ENCODE measurements at places on chromosomes 4 and X.

DNA sequence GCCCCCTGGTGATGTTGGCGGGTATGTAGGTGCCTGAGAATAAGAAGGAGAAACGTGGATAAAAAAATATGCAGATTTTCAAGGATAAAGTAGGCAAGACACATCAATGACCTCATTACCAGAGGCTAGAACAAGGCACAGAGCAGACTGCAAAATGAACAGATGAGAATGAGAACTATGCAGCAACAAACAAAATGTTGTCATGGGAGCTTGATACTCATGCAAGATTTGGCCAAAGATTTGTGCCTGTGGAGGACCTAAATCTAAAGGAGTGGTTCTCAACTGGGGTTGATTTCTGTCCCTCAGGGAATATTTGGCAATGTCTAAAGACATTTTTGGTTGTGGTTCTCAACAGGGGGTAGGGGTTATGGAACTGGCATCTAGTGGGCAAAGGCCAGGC is 177.3 kb downstream of the FRMPD4 start:
- DNase-seq = no peak

DNA sequence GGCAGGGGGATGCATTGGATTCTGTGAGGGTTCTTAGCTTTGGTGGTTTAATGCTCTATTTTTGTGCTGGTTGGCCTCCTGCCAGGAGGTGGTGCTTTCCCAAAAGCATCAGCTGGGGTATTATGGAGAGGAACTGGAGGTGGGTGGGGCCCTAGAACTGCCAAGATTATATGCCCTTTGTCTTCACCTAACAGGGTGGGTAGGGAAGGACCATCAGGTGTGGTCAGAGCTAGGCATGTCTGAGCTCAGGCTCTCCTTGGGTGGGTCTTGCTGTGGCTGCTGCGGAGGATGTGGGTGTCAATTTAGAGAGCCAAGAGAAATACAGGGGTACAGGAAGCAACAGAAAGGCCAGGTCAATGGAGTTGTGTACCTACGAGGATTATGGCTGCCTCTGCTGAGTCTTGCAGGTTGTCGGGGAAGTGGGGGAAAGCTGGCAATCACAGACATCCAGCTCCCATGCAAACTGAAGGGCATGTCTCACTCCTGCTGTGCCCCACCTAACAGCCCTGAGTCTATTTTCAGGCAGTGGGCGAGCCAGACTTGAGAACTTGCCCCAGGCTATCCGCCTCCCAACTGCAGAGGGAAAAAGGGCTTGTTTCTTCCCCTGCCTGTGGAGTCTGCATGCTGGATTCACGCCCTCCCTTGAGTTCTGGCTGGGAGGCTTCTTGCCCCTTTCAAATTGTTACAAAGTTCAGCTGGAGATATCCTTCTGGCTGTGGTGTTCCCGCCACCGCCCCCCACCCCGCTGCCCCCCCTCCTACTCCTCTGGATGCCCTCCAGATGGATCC is 212.0 kb downstream of the COMMD8 start:
- DNase-seq = no peak

DNA sequence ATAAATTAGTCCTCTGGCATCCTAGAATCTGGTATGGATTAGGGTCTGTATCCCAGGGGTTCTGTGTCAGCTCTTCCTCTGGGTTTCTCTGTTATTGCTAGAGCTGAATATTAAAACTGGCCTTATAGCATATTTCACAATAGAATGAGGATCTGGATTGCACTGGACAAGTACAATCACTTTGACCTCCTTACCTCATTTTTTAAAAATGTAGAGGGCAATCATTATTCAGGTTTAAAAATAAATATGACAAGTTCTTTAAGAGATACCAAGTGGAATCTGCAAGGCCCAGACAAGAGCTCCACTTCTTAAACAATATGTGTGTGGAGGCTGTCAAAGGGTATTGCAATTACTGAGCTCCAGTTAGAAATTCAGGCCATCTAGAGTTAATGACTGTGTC is 1.4 kb downstream of the PALLD start:
- DNase-seq = no peak

GRCh38 chr4:88054229-88054628 is 46.8 kb downstream of the PKD2 start:
- no peak for DNase-seq

DNA sequence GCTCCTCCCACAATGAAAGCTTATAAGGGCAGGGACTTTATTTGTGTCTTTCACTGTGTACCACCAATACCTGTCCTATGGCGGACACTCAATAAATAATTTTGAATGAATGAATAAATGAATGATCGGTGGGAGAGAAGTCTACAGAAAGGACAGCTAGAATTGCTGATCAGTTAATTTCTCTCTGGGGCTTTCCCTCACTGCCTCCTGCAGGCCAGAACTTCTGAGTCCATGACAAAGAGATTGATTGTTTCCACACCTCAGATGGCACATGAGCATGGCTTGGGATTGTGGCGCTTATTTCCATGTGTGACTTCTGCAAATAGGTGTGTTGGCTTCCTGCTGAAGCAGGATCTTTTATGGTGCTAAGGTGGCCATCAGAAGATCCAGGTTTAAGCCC is 6.3 kb downstream of the FAM47E start:
- no peak for DNase-seq

- no peak for DNase-seq
Measured at GRCh38 chr4:150577796-150578195, 4.2 kb upstream of the MAB21L2 start.

DNA sequence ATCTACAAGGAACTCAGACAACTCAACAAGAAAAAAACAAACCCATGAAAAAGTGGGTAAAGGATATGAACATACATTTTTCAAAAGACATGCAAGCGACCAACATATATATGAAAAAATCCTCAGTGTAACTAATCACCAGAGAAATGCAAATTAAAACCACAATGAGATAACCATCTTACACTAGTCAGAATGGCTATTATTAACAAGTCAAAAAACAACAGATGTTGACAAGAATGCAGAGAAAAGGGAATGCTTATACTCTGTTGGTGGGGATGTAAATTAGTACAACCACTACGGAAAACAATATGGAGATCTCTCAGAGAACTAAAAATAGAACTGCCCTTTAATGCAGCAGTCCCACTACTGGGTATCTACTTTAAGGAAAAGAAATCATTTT is 12.1 kb downstream of the NIPAL1 start:
- no peak for DNase-seq

DNA sequence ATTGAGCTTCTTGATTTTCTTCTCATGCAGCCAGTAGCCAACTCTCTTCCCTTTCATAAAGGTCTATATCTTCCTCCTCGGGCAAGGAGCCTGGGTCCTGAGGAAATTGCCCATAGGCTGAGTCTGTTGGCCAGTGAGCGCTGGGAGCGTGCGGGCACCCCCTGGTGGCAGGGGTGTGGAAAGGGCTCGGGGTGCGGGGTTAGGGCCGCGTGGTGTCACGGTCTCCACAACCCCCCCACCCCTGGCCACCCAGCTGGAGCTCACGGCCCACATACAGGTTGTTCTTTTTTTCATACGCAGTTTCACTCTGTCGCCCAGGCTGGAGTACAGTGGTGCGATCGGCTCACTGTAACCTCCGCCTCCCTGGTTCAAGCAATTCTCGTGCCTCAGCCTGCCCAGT is 13.1 kb downstream of the RBM10 start:
- DNase-seq = no peak

DNA sequence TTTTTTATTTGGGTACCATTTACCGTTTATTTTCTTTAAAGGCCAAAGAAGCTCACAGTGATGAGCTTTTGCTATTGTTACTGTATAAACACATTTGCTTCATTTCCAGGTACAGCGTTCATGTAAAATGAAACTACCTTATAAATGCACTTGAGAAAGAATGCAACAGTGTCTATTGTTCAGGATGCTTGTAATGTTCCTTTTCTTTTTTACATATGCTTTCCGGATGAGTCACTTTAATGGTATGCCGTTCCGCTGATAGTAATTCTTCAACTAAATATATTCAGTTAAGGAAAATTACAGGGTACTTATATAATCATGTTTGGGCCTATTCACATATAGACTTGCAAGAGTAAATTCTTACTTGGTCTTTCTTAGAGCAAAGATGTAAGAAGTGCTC is 354.9 kb downstream of the RPA4 start:
- DNase-seq = no peak

DNA sequence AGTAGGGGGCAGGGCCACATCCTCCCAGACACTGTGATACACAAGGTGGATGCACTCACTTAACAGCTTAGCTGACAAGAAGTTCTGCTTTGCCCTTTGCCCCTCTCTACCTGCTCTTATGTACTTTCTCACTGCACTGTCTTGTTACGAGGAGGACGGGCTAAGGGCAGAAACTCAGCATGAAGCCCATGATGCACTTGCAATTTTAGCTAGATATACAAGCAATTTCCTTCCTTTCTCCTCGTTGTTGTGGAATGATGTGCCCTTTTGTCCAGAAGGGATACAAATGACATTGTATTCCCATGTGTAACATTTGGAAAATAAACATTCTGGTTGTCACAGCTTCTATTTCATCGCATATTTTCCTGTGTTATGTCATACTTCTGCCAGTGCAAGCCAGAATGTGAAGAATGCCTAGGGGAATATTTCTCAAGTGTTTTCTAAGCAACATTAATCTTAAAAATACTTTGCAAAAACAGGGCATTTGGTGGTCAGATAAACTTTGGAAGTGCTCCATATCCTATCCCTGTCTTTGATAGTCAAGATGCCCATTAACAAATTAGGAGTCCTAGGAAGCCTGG is 47.2 kb downstream of the MAOA start:
- DNase-seq = no peak

DNA sequence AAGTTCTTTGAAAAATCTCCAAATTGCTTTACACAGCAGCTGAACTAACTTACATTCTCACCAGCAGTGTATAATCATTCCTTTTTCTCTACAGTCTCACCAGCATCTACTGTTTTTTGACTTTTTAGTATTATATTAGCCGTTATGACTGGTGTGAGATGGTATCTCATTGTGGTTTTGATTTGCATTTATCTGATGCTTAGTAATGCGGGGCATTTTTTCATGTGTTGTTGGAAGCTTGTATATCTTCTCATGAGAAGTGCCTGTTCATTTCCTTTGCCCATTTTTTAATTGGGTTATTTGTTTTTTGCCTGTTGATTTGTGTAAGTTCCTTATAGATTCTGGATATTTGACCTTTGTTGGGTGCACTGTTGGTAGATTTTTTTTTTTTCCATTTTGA is 931.7 kb downstream of the CENPC start:
- DNase-seq = no peak

- DNase-seq = no peak
Measured at GRCh38 chr4:170248576-170248975, 158.8 kb upstream of the AADAT start.

DNA sequence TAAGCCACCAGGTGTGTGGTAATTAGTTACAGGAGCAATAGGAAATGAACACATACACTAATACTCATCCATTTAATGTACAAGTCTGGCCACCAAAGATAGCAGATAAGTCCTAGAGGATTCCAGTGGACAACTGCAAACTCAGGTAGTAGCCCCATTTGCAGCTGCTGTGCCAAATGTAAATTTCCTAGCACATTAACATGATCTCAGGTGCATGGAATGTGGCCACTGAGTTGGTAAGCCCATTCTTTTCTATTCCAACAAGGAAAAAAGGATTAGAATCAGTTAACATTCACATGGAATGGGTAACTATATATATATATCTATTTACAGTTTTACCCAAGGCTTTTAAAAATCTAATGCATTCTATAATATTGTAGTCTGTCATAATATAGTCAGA is 23.3 kb upstream of the FRAS1 start:
- no peak for DNase-seq

DNA sequence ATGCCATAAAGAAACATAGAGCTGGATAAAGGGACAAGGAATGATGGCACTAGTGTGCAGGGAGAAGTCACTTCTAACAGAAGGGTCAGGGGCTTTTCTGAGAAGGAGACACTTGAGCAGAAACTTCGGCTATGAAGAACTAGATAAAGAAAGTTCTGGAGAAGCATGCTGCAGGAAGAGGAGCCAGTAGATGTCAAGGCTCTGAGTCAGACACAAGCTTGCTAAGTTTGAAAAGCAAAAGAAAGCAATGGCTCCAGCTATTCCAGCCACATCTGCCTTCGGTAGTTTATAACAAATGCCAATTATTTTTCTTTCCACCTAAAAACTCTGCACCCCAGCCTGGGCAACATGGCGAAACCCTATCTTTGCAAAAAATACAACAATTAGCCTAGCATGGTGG is 7.5 kb downstream of the NUDT6 start:
- DNase-seq = no peak

GRCh38 chr4:37453281-37453998 is 208.9 kb downstream of the NWD2 start:
- peak; percentile 3 for DNase-seq

DNA sequence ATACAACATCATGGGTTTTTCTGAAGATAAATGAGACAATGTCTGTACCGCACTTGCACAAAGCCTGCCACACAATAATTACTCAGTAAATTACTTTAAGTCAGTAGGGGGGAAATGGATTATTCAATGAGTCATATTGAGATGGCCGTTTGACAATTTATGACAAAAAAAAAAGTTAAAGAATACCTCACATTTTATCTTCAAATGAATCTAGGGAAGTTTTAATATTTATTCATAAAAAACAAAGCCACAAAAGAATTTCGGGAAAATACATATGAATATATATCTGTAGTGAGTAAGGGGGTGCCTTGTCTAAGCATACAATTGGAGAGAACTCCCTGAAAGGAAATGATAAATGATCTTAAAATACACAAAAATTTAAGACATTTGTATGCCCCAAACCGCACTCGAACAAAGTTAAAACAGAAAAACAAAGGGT is 197.0 kb upstream of the SLC7A11 start:
- no peak for DNase-seq

DNA sequence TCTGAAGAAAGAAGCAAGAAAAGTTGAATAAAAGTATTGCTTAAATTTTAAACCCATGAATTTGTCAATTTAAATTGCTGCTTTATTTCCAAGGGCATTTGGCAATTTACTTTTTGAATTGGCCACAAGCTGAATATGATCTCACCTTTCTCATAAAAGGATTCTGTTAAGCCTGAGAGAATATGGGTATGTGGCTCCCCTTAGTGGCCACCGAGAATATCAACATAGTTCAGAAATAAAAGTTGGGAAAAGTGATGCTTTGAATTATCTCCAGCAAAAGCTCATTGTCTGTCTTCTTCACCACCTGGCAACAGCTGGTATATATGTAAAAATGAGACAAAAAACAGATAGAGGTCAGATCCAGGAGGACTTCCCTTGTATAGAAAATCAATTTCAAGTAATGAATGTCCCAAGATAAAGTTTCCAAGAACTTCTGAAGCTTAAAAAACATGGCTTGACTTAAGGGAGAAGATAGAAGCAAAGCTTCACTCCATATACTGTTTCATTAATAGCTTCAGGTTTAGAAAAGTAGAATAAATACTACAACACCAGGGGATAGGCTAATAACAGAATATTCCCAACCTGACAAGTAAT is 290.7 kb upstream of the FAM241A start:
- no peak for DNase-seq

- no peak for DNase-seq
Measured at GRCh38 chrX:110157444-110157843, 154.5 kb downstream of the TMEM164 start.

GRCh38 chr4:155532373-155533085 is 134.1 kb upstream of the GUCY1A1 start:
- no peak for DNase-seq

DNA sequence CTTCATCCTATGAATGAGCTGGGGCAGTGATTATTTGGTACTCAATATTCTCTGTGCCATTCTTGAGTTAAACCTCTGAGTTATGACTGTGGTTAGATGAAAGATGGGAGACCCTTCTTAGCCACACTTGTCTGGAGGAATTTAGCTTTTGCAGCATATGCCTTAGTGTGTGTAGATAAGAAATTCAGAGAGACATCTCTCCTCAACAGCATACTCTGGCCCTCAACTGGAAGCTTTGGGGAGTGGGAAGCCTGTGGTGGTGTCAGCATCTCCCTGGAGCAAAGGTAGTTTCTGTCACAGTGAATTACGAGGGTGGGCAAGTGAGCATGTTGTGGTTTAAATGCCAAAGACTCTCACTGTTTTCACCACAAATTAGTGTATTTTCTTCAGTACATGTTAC is 58.7 kb downstream of the UGT2A3 start:
- no peak for DNase-seq
